M059J (cell line): ENCODE measurements at places on chromosomes 4 and X. TPM values are rescaled to one million over a fixed set of nuclear protein-coding genes. Genes with fewer than 3 reads are reported as not detected.

DNA sequence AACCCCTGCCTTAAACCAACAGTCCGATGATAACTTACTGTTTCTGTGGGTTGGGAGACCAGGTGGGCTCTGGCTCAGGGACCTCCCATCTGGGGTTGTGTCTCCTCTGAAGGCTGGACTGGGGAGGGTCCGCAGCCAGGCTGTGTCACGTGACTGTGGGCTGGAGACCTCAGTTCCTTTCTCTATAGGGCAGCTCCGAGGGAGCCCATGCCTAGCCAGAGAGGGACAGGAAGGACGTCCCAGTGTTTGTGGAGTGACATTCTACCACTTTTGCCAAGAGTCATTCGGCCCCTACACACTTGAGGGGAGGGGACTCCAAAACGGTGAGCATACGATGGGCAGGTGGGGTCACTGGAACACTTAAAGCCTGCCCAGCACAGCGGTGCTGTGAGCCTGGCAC, 4.5 kb downstream of the PCGF3 start:
- DNase-seq, result no peak

Gene KDM5C
- total RNA-seq, result 75.3 and 94.5 TPM in 2 replicates

Gene TBC1D8B
- 5.1 and 9.5 TPM in 2 replicates for total RNA-seq

Gene CT83
- not detected in 2 replicates for total RNA-seq

Gene VCX3B
- 0.62 TPM in 1 of 2 replicates, not detected in the other for total RNA-seq

DNA sequence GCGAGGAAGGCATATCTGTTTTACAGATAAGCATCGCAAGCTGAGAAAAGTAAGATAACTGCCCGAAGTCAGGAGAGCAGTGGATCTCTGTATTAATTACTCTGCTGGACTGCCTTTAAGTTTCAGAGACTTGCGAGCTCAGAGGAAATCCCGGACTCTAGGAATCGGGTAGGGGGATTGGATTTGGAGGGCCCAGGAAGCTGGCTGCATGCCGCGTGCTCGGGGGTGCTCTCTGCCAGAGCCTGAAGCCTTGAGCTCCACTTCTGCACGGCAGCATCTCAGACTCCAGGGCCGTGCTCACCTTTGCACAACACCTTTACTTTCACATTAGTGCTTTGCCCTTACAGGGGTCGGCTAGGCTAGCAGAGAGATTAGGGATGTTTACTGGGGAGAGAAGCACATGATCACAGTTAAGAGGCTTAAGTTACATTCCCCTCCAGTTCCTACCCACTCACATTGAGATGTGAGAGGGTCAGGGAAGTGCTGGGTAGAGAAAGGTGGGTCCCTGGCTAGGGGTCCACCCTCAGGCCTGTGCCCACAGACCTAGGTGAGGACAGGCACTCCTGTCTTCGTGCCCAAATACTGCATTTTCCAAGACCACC, 57.0 kb downstream of the TRIML1 start:
- DNase-seq, result no peak

DNA sequence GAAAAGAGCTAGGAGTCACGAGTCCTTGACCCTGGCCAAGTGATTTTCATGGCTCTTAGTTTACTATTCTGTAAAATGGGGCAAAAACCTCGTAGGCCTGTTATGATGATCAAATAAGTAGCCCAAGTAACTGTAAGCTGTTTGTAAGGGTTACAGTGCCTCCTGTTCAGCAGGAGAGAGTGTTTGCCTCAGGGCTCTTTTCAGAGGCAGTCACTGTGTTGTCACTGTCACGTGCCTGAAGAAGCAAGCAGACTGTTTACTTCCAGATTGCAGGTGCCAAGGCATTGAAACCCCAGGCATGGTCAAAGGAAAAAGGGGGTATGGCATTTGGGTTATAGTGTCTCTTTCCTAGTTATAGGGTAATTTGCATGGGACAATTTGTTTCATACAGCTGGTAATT, 4.5 kb downstream of the RAB39B start:
- DNase-seq, result peak; percentile 7

DNA sequence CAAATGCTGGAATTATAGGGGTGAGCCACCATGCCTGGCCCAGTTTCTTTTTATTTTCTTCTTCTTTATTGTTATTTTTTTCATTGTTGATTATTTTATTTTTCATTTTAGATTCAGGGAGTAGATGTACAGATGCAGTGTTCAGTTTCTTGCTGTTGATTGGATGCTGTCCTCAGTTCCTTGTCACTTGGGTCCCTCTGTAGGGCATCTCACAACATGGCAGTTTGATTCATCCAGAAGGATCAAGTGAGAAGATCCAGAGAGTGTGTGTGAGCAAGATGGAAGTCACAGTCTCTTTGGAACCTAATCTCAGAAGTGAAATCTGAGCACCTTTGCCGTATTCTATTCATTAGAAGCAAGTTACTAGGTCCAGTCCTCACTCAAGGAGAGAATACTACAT, 20.9 kb downstream of the HMGB3 start:
- peak; percentile 44 for DNase-seq
